ENCODE measurements at places on chromosomes 11 and 22. TPM values are rescaled to one million over a fixed set of nuclear protein-coding genes. Genes with fewer than 3 reads are reported as not detected.

The THRSP gene
- not detected for total RNA-seq

DNA sequence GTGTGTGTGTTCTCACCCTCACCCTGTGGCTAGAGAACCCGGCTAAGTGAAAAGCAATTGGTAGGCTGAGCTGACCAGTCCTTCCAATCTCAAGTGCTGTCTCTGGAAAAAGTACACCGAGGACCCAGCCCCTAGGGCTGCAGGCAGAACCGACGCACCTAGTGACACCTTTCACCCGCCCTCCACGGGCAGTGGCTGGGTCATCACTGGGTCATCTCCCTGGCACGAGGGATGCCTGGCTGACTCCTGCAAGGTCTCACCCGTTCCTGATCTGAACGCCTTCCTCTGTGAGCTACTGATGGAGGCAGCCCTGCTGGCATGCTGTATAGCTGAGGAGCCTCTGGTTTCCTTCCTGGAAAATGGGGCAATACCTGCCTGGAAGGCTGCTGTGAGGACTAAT is 311.5 kb downstream of the NTM start:
- no peak for DNase-seq

GRCh38 chr11:40045312-40045711 is 1414.1 kb downstream of the LRRC4C start:
- DNase-seq, result no peak

- peak; percentile 48 for DNase-seq
Observed at GRCh38 chr22:50481440-50482106, at the start of gene ADM2. Gene ADM2, plus strand, starts transcription at chr22:50481543. Its CDS starts 305 bp downstream, at chr22:50481848.

DNA sequence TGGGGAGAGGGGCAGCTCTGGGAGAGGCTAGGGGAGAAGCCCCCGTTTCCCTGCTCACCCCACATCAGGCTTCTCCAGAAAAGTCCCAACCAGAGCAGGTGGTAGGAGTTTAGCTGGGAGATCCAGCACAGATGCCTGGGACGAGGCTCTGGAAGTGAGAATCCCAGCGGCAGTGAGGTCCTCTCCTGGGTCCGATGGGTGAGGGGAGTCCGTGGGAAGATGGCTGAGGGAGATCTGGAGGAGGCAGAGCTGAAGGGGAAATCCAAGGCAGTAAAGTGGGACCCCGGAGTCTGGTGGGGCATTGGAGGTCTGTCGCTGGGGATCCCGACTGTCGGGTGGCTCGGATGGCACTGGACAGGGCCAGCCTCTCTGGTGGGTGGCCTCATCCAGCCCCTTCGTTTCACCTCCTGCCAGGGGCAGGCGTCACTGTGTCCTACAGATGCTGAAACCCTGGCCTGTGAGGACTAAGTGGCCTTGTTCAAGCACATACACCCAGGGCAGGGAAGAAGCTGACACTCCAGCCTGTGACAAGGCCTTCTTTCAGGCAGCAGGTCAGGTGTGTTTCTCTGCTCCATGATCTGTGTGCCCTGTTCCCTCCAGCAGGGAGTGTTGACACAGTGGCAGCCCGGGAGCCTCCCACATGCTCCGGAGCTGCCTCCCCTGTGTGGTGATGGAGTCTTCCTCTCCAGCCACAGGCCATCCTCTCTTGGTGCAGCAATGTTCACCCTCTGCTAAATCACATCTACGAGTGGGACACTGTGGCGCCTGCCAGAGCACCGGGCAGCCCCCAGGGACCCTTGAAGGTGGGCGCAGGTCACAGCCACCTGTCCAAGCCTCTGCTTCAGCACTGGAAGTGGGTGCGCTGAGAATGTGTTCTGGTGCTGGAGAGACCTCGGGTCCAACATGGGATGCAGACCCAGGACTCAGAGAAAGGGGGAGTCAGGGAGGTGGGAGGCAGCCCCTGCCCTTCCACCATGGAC is 850.8 kb downstream of the BRD1 start:
- DNase-seq, result peak; percentile 65

- DNase-seq, result no peak
Observed at GRCh38 chr11:32318071-32319055, 117.0 kb downstream of the WT1 start.

DNA sequence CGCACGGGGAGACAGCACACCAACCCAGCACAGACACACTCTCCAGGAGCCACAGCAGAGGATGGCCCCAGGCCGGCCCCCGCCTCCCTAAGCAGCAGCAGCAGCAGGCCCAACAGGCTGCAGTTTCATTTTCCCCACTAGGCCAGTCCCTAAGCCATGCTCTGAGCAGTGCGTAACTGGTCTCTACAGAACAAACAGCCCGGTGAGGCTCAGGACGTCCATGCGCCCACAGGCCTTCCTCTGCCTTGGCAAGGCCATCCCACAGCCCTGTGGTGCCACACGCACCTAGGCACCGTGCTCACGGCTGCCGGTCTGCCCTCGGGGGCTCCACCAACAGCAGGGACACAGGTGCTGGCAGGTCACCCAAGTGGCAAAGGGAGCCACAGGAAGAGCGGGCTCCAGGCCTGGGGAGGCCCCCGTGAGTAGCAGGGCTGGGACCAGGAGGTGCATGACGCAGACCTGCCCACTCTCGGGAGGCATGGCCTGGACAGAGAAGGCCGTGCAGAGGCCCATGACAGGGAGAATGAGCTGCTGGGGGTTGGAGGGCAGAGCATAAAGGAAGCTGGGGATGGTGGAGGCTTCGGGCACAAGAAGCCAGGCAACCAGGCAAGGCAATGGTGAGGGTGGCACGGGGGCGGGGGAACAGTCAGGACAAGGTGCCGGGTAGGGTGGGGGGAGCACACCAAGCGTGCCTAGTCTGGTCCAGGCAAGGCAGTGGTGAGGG is 1.4 kb upstream of the MOB2 start:
- no peak for DNase-seq
